ENCODE measurements at places on chromosomes 5 and 9.

GRCh38 chr5:119453040-119453373, 710 bp downstream of the HSD17B4 start:
- no peak for DNase-seq

DNA sequence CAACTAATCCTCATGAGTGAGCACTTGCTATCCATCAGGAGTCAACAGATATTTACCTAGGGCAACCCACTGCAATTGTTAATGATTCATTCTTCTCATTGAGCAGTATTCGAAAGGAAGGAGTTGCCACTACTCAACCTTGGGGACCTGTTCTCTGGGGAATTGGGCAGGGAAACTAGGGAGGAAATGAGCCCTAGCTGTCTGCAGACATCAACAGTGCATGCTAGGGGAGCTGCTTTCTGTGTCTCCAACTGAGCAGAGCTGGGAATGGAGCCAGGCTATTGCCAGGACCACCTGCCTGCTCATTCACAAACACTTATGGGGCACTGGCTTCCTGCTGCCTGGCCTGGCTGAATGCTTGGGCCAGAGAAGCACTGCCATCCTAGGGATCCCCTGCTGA, 183.4 kb downstream of the TMEM38B start:
- no peak for DNase-seq

GRCh38 chr9:88578121-88579049, 43.4 kb downstream of the NXNL2 start:
- DNase-seq: peak; percentile 87

DNA sequence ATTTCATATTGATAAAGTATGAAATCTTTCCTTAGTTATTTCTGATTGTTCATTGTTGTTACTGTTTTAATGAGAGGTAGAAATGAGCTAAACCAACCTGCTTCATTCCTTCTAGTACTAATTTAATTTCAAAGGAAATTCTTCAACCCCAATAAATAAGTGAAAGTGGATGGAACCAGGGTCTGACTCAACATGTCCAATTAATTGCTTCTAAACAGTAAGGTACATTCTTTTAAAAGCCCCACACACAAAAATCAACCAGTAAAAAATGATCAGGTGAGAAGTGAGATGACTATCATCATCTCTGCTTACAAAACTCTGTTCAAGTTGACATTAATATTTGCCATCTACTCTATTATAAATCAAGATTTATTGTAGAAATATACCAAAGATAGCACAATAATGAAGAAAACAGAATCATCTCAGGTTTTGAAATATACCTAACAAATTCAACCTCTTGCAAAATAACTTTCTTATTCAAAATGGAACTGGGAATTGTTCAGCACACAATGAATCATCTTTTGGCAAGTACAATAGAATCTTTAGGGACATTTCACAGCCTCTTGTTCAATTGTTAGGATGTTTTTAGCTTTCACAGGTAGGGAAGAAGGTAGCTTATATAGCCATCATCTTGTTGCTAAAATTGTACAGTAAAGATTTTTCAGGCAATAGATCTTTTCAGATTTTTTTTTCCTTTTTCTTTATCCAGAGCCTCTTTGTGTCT, 114.5 kb downstream of the RPS23 start:
- DNase-seq: no peak

DNA sequence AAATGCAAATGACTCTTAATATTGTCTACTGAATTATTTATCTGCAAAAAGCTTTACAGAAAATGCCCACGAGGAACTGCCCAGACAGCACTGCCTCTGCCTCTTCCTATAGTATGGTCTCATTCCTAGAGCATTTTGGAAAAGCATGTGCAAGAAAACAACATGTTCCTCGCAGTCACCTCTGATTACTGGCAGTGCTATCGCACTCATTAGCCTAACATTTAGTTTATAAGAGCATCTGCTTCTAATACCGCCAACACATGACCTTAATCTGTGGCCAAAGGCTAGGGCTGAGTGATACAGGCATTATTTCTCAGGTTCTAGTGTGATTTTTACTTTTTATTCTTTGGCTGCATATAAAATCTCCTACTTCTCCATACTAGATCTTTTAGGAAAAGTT, 259.2 kb downstream of the FBXL17 start:
- DNase-seq: no peak

GRCh38 chr5:3002230-3002629, 250.8 kb upstream of the IRX2 start:
- no peak for DNase-seq

DNA sequence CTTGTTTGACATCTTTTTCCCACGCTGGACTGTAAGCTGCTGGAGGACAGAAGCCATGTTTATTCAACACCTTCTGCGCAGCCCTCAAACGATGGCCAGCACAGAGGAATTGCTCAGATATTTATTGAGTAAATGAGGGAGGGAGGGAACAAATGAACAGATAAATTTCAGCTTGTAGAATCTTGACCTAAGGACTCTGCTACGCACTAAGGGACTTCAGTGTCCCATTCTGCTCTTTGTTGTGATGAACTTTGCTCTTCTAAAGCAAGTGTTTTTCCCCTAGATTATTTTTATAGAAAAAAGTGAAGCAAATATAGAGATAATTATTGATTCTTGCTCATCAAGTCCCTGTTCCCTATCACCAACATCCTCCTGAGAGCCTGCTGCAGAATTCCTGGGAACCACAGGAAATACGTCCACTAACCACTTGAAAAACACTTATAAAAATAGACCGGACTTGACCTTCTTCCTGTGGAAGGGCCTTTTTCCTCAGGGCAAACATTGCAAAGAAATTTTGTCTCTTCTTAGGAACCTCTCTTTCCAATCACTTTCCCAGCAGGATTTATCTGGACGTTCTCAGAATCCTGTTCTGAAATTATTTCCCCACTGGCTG, 54.9 kb downstream of the FGF1 start:
- no peak for DNase-seq

DNA sequence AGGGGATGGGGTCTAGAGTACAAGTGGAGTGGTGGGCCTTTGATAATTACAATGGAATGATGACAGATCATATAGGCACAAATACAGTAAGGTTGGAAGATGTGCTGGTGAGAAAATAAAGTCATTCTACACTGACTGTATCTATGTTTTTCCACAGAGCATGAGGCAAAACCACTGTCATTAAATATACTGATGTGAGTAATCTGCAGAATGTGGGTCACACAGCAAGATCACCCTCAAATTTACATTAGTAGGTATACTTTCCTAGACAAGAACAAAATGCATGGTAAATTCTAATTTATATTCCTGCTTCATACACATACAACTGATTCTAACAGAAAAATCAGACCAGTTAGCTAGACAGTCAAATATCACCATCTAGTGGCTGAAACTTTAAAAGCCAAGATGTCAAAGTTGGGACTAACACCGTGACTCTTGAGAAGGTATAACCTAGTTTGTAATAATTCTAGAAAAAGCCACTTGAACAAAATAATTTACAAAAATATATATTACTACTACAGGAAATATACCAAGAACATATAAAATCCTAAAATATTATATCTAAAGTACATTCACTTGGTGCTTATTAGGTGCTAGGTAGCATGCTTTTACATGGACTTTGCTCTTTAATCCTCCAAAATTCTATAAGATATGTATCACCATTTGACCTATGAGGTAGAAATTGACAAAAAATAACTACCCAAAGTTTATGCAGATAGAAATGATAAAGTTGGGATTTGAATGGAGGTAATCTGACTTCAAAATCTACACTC, 19.5 kb downstream of the TTC33 start:
- no peak for DNase-seq

GRCh38 chr9:134889386-134890154, 9.0 kb downstream of the FCN2 start:
- DNase-seq: peak; percentile 30

DNA sequence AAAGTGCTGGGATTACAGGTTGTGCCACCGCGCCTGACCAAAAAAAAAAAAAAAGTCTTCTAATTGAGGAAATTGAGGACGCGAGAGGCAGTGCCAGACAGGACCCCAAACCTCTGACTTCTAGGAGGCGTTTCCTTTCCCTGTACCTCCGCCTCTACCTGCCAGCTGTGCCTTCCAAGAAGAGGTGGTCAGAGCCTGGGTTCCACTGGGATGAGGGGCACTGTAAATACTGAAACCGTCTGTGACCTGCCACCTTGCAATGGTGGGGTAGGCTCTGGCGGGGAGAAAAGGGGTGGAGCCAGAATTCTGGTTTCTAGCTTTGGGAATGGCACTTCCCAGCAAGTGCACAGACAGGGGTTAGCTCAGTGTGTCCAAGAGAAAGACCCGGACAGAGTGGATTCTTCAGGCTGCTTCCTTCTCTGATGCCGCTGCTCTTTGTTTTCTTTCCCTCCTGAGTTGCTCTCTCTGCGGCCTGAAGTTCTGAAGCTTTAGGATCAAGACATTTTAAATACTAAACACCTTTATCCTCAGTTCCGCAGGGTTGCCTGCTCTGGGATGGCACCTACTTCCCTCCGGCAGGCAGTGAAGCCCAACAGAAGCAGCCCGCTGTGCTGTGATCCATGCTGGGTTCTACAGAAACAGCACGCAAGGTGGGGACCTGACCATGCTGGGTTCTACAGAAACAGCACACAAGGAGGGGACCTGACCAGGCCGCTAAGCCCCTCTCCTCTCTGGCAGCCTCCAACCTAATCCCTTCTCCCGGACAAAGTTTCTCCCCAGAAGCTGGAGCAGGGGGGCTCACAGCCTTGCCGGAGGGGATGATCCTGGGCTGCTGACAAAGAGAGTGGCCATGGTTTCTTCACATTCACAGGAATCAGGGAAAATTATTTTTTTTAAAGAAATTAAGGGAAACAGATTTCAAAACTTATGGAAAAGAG, 65.2 kb downstream of the OTULIN start:
- DNase-seq: no peak

GRCh38 chr5:174327317-174327864, 281.9 kb downstream of the NSG2 start:
- DNase-seq: no peak

GRCh38 chr5:128334010-128334716, 203.9 kb downstream of the FBN2 start:
- no peak for DNase-seq

DNA sequence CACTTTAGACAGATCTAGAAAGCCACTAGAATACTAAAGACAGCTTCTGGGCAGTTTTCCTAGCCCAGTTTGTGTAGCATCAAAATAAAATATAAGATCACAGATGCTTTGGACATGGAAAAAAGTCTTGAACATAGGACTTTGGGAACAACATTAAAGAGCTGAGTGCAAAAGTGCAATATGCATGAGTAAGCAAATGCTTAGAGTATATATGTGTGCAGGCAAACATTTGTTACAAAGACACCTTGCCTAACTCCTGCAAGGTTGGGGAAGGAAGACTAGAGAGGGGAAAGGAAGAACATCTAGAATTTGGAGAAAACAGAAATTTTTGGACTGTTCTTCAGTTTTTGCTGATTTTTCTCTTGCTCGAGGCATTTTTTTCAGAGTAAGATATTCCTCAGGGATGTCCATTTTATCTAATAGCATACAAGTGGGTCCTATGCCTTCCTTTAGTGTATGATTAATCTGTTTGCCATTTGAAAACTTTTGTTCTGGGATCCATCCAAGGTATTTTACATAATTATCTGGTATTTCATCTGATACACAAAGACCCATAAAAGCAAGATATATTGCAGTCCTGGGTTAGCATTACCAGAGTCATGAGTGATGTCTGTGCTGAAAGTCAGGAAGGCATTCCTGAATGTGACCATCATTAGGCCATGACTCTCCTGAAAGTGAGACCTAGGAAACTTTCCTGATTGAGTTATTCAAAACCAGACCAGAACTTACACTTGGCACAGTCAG, 142.0 kb upstream of the RGMB start:
- no peak for DNase-seq

DNA sequence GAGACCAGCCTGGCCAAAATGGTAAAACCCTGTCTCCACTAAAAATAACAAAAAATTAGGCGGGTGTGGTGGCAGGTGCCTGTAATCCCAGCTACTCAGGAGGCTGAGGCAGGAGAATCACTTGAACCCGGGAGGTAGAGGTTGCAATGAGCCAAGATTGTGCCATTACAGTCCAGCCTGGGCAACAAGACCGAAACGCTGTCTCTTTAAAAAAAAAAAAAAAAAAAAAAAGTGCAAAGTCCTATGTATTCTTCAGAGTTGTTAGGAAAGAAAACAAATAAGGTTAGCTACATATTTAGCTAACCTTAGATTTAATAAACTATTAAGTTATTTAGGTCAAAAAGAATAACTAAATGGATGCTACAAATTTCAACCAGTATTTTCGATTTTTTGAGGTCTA, 11.5 kb downstream of the ATG12 start:
- DNase-seq: no peak

DNA sequence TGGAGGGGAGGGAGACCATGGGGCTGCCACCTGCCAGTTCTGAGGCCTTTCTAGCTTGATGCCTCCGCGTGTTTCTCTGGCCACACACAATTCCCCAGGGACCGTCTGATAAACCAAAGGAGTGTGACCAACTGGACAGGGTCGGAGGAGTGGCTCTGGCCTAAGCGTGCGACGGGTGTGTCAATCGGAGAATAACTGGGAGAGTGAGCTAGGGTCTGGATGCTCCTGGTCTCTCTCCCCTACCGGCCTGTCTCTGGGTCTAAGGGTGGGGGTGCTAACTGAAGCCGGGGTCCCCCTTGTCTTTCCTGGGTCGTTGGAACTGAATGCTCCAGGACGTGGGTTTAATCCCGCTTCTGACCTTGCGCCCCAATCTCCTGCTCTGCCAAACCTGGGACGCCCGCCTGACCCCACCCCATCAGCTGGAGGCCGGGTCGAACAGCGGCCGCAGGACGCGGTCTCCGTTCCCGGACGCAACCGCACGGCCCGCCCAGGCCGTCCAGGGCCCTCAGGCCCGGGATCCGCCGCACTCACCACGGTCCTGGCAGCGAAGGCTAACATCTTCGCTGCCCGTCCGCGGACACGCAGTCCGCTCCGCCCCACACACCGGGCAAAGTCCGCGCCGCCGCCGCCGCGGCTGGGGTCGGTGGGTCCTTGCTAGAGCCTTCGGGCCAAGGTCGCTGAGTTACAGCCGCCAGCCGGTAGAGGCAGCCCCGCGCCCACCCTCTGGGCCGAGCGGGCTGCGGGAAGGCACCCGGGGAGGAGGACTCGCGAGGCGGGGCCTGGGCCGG, 447 bp downstream of the CRAT start:
- DNase-seq: peak; percentile 55

DNA sequence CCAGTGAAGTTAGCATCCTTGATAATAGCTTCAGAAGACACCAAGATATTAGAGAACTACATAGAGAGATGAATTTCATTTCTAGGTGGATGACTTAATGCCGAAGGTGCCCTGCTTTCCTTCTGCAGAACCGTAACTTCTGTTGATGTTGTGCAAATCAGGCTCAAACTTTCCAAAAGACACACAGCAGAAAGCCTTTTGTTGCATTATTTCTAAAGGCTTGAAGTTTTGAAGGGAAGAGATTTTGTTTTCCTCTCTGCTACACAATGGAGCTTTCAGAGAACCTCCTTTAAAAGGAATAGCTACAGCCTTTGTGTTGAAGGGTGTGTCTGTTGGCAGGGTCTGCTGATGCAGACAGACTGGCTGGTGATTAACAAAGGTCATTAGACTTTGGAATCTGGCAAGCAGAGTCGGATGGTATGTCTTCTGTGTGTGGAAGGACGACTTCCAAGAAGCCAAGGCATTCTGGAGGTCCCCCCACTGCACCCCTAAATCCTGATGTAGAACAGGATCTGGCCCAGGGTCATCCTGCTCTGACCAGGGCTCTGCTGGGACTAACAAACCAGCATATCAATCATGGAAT, 57.8 kb downstream of the ZNF462 start:
- DNase-seq: no peak

- DNase-seq: peak; percentile 8
Observed at GRCh38 chr9:125785248-125785751, 38.1 kb downstream of the PBX3 start.

- no peak for DNase-seq
Observed at GRCh38 chr5:127844581-127845021, 141.4 kb downstream of the CCDC192 start.

GRCh38 chr5:143154510-143155370, 248.7 kb downstream of the NR3C1 start:
- no peak for DNase-seq

Measured in stimulated activated effector memory CD8-positive, alpha-beta T cell treated with anti-CD3 and anti-CD28 coated beads, Interleukin-12 subunit alpha, Interleukin-12 subunit beta, amount 100 ng/mL, for 72 hours (primary cell).